ENCODE measurements at places on chromosomes 3 and 15.

DNA sequence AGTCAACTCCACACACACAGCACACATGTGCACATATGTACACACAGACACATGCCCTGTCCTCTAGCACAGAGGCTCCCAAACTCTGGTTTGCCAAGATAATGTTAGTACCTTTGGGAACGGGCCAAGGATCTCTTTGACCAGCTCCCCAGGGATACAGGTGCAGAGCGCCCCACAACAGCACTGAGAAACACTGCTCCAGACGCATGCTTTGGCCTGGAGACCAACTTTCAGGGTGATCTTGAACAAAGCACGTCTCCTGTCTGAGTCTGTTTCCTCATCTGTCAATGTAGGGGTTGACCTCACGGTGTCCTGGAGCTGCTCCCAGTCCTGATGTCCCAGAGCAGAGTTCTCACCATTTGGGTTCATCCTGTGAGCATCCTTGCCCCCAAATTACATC lies 15.9 kb upstream of the SKOR1 start:
- no peak for DNase-seq

DNA sequence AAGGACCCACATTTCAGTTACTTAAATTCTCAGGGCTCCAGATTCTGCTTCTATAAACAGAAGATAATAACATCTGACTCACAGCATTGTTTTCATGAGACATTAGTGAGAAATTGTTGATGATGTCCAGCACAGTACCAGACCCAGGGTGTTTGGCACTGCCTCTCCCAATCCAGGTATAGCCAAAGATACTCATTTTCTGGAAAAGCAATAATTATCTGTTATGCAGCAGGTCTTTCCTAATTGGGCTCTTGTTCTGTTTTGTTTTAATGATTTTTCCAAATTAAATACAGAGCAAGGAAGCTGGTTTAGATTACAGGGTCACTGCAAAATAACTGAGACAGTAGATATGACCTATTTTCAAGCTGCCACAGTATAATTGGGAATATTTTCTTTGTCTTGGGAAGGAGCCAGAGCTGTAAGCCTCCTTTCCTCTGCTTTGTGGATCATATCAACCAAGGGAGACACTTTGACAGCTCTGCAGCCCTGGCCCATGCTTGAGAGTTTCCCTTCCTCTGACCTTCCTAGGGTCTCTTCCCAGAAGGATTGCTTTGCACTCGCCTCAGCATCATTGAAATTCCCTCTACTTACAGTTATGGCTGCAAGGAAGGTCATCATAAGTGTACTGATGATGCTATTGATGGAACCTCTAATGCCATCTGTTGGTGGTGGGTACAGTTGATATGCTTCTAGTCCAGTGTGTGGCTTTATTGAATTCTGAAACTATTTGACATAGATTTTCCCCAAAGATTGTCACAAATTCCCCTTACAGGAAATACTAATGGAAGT lies 522.4 kb upstream of the ADAMTS9 start:
- DNase-seq: no peak

- DNase-seq: no peak
Observed at GRCh38 chr15:90638963-90639362, 78.2 kb upstream of the BLM start.

DNA sequence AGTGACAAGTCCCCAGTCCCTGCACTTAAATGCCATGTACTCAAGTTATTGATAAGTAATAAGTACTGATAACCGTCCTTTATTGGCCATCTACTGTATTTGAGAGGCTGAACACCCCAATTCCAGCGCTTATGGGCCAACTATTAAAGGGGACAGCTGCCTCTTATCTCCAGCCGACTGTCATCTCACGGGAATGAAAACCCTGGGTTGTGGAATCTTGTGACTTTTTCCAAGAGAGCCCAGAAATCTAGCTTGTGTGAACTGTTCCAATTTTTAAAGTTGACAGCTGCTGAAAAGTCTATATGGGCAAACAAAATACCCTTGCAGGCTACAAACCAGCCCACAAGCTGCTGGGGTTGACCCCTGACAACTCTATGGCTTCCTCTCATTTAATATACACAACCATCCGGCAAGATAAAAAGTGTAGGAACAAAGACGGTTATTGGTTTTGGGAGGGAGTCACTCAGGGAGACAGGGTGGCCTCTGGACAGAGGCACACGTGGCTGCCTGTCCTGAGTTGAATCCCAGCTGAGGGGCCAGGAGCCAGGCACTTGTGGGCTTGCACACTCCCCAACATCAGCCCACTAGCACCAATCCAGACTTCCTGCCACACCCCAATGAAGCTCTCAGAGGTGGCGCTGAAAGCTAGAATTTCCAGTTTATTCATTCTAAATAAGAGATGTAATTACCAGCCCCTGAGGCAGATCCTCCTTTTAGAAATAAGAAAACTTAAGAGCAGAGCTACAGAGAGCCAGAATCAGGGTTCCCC lies 16.2 kb downstream of the SPSB4 start:
- no peak for DNase-seq

GRCh38 chr3:17846466-17846865 lies 104.0 kb upstream of the TBC1D5 start:
- DNase-seq: no peak

GRCh38 chr15:77653832-77654480 lies 21.2 kb upstream of the LINGO1 start:
- DNase-seq: no peak

DNA sequence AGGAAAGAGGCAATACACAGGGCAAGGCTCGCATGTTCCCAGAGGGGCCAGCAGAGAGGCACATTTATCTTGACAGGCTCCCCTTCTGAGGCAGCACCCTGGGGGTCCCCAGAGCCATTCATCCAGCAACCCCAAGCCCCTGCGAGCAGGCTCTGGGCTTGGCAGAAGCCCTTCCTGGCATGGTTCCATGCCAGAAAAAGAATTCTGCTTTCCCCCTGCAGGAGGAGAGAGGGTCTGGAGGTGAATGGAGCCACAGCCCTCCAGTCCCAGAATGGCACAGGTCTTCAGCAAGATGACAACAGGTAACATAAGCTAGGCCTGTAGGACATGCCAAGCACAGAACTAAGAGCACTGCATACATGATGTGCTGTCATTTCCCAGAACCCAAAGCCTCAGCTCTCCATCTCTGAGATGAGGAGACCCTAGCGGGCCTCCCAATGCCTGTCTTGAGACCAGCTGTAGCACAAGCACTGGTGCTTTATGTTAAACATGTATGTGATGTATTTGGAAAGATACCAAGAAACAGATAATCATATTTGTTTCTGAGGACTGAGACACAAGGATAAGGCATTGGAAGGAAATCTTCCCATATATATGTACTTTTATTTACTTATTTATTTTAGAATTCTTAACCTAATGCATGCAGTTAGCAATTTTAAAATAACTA lies 121.6 kb downstream of the ALDH1A2 start:
- no peak for DNase-seq

All from B cell (primary cell).